ENCODE measurements at places on chromosomes 3 and 15.
A peak's percentile ranks its signal among the peaks of the same experiment; 100 is the strongest.

DNA sequence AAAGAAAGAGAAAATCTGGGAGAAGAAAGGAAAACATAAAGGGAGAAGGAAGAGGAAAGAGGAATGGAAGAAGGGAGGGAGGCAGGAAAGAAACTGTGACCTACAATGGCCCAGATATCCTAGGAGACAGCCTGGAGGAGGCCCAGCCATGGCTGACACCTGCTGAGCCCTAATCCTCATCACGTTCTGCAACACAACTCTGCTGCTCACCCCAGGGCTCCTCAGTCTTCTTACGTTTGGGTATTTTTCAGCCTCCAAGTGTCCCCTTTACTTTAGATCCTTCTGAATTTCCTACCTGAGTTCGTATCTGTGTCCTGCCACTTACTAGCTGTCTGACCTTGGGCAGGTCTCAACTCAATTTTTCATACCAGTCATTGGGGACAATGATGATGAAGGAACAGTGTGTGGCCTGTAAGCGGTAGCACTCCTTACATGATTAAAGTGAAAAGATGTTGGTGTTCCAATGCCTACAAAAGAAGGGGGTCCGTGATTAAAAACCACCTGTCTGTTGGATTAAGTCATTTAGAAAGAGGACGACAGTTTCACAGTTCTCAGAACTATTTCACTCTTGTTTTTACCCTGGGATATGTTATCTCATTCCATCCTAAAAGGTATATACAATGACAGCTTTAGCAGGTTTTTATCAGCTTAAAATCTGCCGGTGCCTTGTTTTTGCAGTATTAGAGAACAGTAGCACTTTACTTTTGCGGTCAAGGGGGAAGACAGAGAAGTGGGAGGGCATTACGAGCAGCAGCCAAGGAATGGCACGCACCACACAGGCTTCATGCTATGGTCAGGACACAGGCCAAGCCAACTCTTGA lies 47.4 kb downstream of the CCR4 start:
- no peak for DNase-seq

DNA sequence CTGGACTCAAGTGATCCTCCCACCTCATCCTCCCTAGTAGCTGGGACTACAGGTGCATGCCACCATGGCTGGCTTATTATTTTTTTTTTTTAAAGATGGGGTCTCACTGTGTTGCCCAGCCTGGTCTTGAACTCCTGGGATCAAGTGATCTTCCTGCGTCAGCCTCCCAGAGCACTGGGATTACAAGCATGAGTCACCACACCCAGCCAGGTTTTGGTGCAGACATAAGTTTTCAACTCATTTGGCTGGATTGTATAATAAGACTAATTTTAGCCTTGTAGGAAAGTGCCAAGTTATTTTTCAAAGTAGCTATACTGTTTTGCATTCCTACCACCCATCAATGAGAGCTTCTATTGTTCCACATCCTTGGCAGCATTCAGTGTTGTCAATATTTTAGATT lies 32.1 kb downstream of the BUB1B start:
- DNase-seq, result no peak

DNA sequence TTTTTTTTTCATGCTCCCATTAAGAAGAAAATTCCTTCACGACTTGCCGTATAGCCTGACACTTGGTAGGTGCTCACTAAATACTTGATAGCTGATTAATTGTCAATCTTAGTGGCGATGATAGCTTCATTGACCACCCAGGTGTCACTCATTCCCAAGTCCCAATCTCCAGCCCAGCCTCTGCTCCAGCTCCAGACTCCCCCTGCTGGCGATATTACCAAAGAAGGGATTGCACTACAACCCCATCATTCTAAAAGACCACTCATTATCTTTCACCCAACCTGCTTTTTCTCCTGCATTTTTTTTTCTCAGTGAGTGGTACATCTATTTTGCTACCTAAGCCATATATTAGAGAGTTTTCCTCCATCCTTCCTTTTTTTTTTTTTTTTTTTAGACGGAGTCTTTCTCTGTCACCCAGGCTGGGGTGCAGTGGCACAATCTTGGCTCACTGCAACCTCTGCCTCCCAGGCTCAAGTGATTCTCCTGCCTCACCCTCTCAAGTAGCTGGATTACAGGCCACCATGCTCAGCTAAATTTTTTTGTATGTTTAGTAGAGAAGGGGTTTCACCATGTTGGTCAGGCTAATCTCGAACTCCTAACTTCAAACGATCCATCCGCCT lies 19.5 kb upstream of the COMMD2 start:
- DNase-seq, result peak; percentile 32

DNA sequence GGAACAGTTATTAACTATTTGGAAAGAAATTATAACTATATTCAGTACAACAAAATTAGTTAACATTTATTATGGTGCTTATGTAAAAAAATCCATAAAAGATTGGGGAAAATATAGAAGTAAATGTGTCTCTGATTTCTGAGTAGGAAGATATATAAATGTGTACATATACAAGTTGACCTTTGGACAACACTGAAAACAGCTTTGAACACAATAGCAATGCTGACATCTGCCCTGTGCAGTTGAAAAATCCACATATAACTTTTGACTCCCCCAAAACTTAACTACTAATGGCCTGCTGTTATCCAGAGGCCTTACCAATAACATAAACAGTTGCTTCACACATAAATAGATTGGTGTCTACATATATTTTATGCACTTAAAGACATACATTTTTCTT lies 12.3 kb downstream of the TIMMDC1 start:
- DNase-seq, result no peak

- DNase-seq, result no peak
Observed at GRCh38 chr3:141313093-141313683, 55.1 kb upstream of the ZBTB38 start.

- DNase-seq, result no peak
Observed at GRCh38 chr3:111681661-111682426, 86.7 kb upstream of the ZBED2 start.

DNA sequence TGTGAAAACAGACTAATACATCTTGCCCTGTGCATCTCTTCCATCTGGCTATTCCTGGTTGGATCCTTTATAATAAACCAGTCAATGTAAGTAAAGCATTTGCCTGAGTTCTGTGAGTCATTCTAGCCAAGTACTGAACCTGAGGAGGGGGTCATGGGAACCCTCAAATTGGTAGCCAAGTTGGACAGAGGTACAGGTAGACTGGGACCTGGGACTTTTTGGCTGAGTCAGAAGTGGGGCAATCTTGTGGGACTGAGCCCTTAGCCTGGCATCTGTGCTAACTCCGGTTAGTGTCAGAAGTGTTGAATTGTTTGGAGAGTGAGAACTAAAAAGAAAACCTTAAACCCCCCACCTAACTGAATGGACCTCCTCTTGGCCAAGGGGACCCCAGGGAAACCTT lies 21.0 kb upstream of the LIMD1 start:
- DNase-seq, result no peak

- DNase-seq, result no peak
Observed at GRCh38 chr3:23219552-23219951, 16.4 kb downstream of the UBE2E2 start.

GRCh38 chr15:35379972-35380371 lies 166.0 kb downstream of the DPH6 start:
- no peak for DNase-seq

DNA sequence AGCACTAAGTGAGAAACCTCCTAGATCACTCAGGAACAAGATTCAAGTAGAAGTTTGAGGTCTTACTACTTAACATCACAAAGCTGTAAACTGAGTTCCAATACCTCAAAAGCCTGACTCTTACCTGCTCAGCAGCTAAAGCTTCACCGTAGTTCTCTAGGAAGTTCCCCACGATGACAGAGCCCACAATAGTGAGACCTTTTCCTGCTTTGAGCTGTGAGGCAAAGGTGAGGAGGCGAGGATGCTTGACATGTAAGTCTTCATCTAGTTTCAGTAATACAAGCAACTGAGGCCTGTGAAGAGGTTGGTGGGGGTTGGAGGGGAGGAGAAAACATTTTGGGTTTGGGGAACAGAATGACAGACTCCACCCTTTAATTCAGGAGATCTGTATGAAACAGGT lies 15.7 kb downstream of the EMC4 start:
- DNase-seq, result peak; percentile 25

GRCh38 chr3:190546881-190547510 lies 33.1 kb downstream of the IL1RAP start:
- no peak for DNase-seq

GRCh38 chr3:11078826-11079515 lies 75.3 kb upstream of the HRH1 start:
- no peak for DNase-seq

- DNase-seq, result no peak
Observed at GRCh38 chr3:177306252-177306651, 109.0 kb upstream of the TBL1XR1 start.

DNA sequence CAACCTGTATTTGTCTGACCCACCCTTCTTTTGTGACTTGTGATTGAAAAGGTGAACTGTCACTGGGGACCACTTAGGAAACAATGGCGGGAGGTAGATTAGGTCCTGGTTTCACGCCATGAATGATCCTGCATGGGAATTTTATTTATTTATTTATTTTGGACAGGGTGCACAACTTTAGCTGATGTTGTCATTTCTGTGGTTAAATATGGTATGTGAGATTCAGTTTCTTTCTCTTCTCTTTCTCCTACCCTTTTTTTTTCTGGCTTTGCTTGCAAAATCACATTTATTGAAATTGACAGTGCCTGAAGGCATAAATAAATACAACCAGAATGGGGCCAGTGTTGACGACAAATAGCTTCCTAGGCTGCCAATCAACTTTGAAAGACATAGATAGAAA lies 18.0 kb upstream of the HTR3E start:
- DNase-seq, result no peak

DNA sequence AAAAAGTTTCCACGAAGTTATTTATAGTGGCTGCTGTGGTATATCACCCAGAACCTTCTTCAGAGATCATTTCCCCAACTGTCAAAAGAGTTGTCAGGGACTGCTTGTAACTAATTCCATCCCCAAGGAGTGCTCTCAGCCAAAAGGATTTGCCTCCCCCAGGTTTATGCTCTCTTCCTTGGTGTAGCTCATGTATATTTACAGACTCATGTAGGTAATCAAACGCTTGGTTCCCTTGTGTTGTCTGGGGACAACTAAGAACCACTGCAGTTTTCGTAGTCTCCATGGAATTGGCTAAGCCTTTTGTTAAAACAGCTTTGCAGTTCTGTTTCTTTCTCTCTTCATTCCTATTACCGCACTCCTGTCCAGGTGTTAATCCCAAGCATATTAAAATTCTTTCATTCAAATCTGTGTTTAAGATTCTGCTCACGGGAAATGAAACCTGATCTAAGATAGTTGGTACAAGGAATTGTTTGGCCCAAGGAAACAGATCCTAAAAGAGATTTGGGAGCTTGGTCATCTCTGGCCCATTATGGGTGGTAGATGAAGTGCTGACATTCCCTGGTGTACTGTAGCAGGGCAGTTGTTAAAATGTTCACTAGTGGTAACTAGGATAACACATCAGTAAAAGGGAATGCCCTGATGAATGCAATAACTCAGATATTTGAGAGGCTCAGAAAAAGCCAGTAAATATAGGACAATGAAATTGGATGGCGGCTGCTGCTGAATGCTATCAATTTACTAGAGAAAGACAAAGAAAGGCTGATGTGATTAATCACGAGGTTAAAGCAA lies 361.3 kb upstream of the GBE1 start:
- DNase-seq, result no peak

GRCh38 chr3:73561494-73561893 lies 63.2 kb downstream of the PDZRN3 start:
- DNase-seq, result no peak

Measured in stimulated activated CD4-positive, alpha-beta T cell treated with anti-CD3 and anti-CD28 coated beads, Interleukin-1b, Interleukin-23, amount 100 ng/mL, for 48 hours (primary cell).